ENCODE measurements at places on chromosomes 2 and 18.

DNA sequence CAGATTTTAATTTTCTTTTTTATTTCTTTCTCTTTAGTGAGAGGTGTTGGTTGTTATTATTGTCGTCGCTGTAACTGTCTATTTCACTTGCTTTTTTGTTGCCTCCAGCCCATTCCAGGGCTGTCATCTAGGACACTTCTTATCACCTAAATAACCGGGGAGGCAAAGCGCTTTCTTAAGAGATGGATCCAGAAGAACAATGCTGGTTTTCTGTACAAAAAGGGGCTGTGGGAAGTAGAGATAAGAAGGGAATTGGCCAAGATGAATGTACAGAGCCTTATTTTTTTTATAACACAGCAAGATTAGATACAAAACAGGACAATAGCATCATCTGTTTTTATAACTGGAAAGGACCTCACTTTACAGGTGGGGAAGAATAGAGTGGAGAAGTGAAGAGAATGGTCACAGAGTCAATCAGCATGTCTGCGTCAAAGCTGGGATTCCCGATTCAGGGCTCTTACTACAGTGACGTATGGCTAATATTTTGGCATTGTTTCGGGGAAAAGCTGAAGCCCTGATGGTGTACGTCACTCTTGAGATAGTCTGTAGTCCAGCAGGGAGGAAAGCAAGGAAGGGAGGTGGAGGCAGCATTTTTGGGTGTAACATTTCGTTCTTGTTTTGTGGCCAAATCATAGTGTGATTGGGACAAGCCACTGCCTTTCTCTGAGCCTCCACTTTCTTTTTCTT is 23.2 kb downstream of the IL1B start:
- no peak for DNase-seq

- DNase-seq: no peak
These were observed 26.0 kb upstream of the ATG16L1 start for GRCh38 chr2:233225230-233226068.

DNA sequence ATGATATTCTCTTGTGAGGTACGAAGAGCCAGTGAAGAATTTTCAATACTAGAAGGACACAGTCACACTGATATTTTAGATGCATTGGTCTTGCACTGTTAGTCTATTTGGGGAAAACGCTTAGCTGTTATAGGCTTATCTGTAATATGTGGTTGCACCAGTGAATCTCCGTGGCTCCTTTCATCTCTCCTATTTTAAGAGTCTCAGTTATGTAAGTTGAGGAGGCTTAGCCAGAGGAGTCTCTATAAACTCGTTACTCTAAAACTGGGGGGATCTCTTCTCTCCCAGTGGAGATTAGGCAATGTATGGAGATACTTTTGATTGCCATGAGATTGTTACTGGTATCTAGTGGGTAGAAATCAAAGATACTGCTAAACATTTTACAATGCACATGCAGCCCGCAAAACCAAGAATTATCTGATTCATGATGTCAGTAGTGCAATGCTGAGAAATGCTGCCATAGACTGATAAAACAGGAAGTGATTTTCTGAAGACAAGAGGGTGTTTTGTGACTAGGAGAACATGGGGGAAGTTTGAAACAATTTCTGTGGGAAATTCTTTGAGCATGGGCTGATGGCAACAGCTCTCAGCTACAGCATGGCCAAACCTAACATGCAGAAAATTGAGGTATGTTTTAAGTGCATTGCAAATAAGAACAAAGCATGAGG is 339.1 kb downstream of the SOX11 start:
- no peak for DNase-seq

DNA sequence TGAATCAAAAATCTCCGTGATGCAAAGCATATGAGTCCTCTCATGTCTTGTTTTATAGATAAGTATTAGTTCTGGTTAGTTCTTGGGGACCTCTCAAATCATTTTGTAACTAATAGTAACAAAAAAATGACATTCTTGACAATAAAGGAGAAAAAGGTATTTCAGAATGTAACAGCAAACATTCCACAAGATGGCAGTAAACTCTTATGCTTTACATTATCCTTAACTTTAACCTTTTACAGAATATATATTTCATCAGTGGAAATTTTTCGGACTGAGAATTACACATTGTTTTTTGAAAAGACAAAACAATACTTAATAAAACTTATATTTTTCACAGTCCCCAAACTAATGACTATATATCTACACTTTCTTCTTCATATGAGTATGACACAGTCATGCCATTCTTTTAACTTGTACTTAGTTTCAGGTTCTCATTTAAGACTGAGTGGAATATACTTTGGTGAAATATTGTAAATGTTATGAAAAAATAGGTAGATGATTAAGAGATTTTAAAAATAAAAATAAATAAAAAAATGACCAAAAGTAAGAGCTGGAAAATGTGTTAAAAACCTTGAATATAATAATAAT is 142.9 kb upstream of the NXPH2 start:
- no peak for DNase-seq

GRCh38 chr2:235149240-235149659 is 197.4 kb downstream of the SH3BP4 start:
- DNase-seq: no peak

- DNase-seq: no peak
These were observed 115.5 kb upstream of the RAB27B start for GRCh38 chr18:54712758-54713157.

GRCh38 chr2:197677483-197677882 is 2.1 kb upstream of the RFTN2 start:
- no peak for DNase-seq

DNA sequence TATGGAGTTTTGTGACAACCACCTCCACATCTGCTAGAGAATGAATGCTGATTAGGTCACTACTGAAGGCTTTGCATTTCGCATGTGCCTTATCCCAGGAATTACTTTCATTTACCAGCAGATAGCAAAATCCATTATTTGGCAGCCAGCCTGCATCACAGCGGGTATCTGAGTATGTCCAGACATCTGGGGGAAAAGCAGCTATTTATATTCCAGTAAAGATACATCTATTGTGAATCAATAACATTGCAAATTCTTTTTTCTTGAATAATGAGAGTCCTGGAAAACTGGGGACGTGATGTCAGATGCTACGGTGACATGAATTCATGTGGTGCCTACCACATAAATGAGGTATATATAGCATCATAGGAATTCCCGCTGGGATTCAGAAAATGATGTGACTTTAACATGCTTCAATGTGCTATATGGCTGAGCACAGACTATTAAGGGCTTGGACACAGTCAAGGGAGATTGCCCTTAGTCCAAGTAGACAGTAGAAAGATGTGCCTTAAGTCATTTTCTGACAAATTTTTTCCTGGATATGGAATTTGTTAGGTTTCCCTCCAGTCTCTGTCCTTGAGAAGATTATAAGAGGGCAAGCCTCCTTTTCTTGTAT is 84.2 kb upstream of the CD302 start:
- no peak for DNase-seq

DNA sequence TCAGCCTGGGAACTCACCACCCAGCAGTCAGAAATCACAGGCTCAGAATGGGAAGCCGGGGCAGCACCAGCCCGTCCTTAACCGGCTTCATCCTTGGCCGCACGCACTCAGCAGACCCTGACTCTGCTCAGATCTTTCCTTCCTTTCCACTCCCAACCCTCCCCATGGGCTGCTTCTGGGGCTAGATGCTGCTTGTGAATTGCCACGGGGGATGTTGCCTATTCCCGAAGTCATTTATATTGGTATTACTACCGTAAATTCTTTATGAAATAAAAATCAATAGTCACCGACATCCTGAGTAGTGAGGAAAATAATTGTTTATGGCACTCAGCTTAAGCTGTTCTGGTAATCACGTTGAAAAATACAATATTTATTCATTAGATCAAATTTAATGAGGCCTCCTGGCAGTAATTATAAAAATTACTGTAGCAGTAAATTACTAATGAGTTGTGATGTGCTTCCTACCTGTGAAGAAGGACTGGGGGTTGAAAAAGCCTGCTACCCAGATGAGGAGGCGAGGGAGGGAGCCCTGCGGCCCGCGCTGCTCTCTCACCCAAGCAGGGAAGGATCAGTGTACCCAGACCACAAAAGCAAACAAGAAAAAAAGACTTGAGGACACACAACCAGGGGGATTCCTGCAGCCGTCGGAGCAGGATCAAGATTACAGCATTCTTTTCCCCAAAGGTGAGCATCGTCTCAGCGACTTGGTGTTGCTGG is 31.5 kb downstream of the CDCA7 start:
- DNase-seq: peak; percentile 49

DNA sequence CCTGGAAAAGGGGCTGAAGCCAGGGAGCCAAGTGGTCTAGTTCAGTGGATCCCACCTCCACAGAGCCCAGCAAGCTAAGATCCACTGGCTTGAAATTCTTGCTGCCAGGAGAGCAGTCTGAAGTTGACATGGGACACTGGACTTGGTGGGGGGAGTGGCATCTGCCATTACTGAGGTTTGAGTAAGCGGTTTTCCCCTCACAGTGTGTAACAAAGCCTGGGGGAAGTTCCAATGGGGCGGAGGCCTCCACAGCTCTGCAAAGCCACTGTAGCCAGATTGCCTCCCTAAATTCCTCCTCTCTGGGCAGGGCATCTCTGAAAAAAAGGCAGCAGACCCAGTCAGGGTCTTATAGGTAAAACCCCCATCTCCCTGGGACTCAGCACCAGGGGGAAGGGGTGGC is 144.4 kb downstream of the PTPRM start:
- DNase-seq: no peak

GRCh38 chr2:121682396-121683298 is 33.4 kb upstream of the CLASP1 start:
- DNase-seq: no peak

GRCh38 chr2:236242057-236242495 is 22.1 kb downstream of the ASB18 start:
- DNase-seq: no peak

DNA sequence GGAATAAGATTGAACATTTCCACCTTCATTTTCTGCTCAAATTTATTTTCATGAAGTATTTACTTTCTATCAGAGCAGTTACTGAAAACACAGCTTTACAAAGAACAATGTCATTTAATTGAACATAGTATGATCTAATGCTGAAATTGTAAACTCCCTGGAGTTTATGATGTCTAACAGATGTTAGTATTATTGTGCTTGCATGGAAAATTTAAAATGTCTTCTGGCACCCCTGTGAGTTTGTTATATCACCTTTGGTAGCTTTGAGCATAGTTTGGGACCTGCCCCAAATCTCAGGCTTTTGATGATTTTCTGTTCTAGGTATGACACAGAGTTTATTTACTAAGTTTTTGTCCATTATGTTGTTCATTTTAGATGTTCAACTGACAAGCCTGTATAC is 28.1 kb downstream of the FAM171B start:
- DNase-seq: no peak

DNA sequence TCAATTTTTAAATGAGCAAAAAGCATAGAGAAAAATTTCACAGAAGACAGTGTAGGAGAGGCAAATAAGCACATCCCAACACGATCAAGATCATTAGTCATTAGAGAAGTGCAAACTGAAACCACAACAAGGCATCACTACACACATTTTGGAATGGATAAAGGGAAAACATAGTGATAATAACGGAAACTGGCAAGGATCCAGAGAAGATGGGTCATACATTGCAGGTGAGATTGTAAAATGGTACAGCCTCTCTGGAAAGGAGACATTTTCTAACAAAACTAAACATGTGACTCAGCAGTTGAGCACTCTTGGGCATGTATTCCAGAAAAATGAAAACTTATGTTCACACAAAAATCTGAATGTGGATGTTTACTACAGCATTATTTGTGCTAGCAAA is 98.3 kb upstream of the TMEM17 start:
- no peak for DNase-seq

DNA sequence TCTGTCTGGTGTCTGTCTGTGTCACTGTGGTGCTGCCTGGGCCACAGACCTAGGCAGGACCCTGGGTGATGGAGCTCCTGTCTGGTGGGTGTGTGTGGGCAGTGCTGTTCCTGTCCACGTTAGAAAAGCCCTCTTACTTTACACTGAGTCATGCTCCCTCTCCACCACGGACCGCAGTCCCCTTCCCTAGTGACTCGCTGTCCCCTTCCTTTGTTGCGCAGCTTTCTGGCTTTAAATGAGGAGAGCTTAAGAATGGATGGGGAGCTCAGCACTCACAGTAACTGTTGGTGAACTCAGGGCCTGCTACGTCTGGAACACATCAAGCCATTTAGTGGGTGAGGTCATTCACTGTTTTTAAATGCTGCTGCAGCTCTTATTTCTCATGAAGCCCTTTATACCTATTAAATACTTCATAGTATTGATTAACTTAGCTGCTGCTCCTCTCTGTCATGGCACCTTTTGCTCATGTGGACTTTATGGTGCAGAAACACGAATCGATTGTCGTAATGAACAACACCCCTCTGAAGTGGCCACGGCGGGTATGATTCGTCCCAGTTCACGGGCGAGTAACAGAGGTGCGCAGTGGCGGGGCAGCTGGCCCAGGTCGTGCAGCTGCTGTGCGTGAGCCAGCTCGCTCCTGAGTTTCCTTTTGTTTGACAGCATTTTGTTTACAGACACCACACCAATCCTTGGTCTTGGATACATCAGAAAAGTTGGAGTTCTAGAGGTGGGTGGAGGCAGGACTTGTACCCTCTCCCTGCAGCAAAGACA is 100.4 kb downstream of the LDLRAD4 start:
- no peak for DNase-seq

GRCh38 chr18:26482569-26482968 is 65.8 kb downstream of the KCTD1 start:
- no peak for DNase-seq

DNA sequence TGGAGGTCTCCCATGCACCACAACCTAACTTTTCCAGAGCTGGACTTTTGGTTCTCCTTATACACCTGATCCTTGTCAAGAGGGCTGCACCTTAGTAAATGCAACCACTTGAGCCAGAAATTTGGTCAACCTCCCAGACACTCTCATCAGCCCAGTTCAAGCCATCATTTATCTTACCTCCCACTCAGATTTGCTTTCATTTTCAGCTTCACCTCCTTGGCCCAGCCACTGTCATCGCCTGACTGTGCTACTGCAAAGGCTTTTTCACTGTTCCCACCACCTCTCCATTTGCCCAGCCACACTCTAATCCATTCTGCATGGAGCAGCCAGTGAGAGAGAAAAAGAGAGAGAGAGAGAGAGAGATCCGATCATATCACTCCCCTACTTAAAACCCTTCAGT is 112.4 kb upstream of the DDX18 start:
- DNase-seq: no peak

GRCh38 chr2:97760480-97761049 is 47.2 kb downstream of the ZAP70 start:
- no peak for DNase-seq

GRCh38 chr2:230153390-230153976 is 66.3 kb downstream of the SP110 start:
- DNase-seq: no peak

- peak; percentile 64 for DNase-seq
These were observed 14.3 kb downstream of the MALL start for GRCh38 chr2:110101280-110101844.

Data from right kidney (tissue), 9 donors.